ENCODE measurements at places on chromosomes 2 and 18. TPM values are rescaled to one million over a fixed set of nuclear protein-coding genes. Genes with fewer than 3 reads are reported as not detected.

- H3K4me3 ChIP-seq, result no peak overlapping the region
- no peak overlapping the region for H3K27ac ChIP-seq
- peaks cover 2% of the 10 kb centered on the region for H3K27me3 ChIP-seq
- no peaks in the 10 kb centered on the region for H3K36me3 ChIP-seq
- no peaks in the 10 kb centered on the region for H3K4me1 ChIP-seq
- DNase-seq, result no peak
Measured at GRCh38 chr2:75019790-75020189, 61.3 kb downstream of the POLE4 start.

DNA sequence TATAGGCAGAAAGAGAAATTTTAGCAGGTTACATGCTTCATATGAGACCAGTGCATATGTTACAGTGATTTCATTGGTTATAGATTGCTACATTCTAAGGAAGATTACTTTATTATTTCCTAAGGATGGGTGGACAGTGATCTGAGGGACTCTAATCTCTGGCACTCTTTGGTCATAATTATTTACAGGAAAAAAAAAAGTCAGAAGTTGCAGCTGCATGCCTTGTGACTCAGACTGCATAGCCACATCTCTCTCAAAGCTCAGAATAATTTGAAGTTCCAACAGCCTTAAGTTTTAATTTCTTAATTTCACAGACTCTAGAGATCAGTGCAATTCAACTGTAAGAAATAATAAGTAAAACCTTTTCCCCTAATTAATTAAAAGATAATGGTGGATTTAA lies 27.1 kb upstream of the BARD1 start:
- no peak for DNase-seq
- H3K27ac ChIP-seq, result no peak overlapping the region
- no peak overlapping the region for H3K4me3 ChIP-seq
- H3K4me1 ChIP-seq, result no peaks in the 10 kb centered on the region

DNA sequence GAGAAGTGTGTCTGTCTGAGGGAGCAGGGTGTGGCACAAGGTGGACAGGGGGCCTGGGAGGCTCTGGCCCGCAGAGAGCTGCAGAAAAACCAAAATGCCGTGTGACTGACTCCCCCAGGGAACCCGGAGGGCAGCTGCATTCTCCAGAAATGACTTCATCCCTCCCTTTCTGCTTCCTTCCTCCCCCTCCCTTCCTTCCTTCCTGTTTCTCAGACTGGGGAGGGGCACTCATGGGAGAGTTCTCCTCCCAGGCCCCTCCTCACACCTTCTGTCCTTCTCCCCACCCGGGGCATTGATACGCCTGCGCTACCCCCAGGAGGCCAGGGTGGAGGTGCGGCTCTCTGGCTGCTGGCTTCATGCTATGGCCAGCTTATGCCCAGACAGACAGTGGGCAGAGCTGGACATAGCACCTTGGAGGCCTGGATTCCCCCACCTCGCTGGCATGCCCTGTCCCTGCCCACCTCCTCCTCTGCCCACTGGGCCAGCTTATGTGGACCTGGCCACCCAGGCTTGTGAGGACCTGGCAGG lies 8.2 kb upstream of the GPR17 start:
- peak overlapping the region; percentile 59 for H3K27ac ChIP-seq
- no peak for DNase-seq
- no peaks in the 10 kb centered on the region for H3K36me3 ChIP-seq
- peaks cover 21% of the 10 kb centered on the region for H3K4me1 ChIP-seq

GRCh38 chr2:128805237-128805636 lies 486.6 kb upstream of the HS6ST1 start:
- H3K4me3 ChIP-seq, result no peak overlapping the region
- DNase-seq, result peak; percentile 11
- H3K27me3 ChIP-seq, result peaks cover 3% of the 10 kb centered on the region
- no peaks in the 10 kb centered on the region for H3K4me1 ChIP-seq
- H3K36me3 ChIP-seq, result no peaks in the 10 kb centered on the region
- H3K27ac ChIP-seq, result no peak overlapping the region

- no peak overlapping the region for H3K4me3 ChIP-seq
- H3K27ac ChIP-seq, result no peak overlapping the region
Measured at GRCh38 chr18:39184176-39184575, 1618.6 kb upstream of the CELF4 start.

DNA sequence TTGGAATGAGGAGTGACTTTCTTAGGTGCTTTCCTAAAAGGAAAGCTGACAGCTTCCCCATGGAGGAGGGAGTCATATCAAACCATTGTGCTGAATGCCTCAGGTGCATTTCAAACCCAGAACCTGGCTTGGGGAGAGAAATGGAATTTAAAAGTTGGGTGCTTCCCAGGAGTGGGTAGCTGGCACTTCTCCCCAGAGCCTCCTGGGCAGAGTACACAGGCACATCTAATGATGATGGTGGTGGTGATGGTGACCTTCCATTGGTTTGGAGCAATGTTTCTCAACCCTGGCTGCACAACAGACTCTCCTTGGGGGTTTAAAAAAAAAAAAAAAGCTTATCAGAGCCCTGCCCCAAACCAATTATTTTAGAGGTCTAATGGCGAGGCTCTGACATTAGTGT lies 8.3 kb downstream of the FOSL2 start:
- DNase-seq, result no peak
- H3K27ac ChIP-seq, result no peak overlapping the region
- H3K27me3 ChIP-seq, result no peaks in the 10 kb centered on the region
- no peak overlapping the region for H3K4me3 ChIP-seq
- H3K4me1 ChIP-seq, result peaks cover 70% of the 10 kb centered on the region
- H3K36me3 ChIP-seq, result peaks cover 47% of the 10 kb centered on the region

DNA sequence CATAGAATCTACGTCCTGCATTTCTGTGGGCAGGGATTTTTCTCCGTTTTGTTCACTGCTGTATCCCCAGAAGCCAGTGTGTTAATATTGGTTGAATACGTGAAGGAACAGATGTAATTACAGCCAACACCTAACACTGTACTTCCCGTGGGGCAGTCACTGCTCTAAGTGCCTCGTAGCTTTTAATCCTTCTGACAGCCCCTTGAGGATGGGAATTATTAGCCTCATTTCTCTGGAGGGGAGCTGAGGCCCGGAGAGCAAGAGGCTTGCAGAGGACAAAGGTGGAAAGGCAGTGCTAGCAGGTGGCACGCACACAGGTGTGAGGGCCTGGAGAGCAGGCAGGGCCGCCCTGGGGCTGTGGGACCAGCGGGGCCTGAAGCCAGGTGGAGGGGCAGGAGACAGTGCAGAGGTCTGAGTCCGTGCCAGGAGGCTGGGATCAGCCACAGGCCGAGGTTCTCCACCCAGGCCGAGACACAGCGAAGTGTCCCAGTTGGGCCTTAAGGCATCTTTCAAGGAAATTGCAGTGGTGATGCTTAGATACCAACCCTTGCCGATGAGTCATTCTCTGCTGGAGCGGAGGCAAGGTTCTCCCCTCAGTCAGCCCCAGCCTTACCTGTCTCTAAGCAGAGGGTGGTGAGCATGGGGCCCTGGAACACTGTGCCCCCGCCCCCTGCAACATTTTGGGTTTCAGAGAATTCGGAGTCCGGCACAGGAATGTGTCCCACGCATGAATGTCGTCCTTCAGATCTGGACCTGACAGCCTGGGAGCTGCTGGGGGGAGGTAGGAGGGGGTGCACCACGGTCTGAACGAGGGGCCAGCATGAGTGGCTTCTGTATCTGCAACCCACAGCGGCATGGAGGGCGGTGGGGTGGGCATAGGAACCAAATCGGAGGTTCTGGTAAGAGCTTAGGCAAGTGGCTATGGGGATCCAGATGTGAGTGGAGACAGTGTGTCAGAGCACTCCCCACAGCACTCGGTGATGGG lies 122.6 kb downstream of the GBX2 start:
- no peak for DNase-seq
- H3K4me1 ChIP-seq, result peaks cover 8% of the 10 kb centered on the region
- H3K27ac ChIP-seq, result no peak overlapping the region

GRCh38 chr18:54606835-54607212 lies 15.8 kb downstream of the DYNAP start:
- H3K4me3 ChIP-seq, result no peak overlapping the region
- no peaks in the 10 kb centered on the region for H3K27me3 ChIP-seq
- DNase-seq, result no peak
- no peak overlapping the region for H3K27ac ChIP-seq
- H3K36me3 ChIP-seq, result no peaks in the 10 kb centered on the region

DNA sequence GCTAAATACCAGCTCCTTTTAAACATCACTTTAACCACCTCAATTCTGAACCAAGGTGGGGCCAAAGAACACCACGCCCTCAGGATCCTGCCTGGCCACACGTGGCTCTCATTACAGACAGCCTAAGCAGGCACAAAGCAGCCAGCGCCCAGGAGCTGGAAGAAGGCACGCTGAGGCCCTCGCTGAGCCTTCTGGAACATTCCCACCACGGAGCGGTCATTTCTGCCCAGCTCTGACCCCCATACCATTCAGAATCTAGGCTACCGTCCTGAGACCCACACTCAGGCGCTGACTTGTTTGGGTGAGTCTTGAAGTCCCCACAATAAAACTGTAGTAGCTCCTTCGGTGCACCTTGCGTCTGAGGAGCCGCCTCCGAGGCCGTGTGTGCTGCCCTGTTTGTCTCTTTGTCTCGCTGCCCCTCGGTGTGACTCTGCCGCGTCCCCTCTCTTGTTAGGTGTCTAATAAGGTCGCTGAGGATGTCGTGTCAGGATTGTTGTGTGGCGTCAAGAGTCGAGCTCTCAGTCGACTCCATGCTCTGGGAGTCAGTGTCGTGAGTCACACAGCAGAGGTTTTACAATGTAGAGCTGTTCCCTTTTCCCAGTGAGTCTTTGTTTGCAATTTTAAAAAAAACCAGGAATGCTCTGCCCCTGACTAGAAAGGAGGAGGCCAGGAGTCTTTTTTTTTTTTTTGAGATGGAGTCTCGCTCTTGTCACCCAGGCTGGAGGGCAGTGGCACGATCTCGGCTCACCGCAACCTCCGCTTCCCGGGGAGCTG lies 242.4 kb downstream of the KLHL29 start:
- H3K27me3 ChIP-seq, result peaks cover 4% of the 10 kb centered on the region
- no peaks in the 10 kb centered on the region for H3K36me3 ChIP-seq
- no peaks in the 10 kb centered on the region for H3K4me1 ChIP-seq
- no peak overlapping the region for H3K27ac ChIP-seq
- no peak for DNase-seq

DNA sequence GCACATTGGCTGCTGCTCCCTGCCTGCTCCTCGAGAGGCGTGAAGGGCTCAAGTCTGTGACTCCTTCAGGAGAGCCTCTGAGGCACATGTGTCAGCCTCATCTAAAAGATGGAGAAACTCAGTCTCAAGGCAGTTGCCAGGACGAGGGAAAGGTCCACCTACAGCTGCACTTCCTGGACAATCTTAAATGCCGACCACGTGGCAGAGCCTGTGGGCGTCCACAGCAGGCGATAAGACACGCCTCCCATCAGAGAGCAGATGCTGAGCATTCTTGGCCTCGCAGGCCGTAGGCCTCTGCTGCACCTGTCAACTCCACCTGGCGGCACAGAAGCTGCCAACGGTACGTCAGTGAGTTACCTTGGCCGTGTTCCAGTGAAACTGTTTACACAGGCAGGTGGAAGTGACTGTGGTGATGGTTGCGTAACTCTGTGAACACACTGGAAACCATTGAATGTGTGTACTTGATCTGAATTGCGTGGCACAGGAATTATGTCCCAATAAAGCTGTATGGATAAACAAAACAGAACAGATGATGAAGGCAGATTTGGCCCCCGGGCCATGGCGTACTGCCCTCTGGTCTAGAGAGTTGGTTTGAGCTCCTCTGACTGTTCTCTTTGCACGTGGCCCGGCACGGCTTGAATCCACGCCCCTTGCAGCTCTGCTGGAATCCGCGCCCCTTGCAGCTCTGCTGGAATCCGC lies 114.5 kb downstream of the RNF144A start:
- no peak overlapping the region for H3K4me3 ChIP-seq
- no peaks in the 10 kb centered on the region for H3K27me3 ChIP-seq
- H3K4me1 ChIP-seq, result no peaks in the 10 kb centered on the region
- no peak for DNase-seq

DNA sequence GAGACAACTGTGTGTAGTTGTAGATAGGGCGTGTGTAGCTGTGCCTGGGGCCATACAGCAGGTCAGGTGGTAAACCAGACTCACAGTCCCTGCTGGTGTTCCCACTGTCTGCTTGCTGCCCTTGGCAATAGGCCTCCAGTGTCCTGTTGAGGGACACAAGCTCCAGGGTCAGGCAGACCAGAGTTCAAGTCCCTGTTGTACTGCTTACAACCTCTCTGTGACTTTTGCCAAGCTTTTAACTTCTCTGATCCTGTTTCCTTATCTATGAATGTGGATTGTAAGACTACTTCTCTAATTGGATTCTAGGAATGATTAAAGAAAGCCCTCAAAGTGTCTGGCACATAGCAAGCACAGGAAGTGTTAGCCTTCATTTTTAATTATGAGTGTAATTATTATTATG lies 68.6 kb downstream of the MERTK start:
- H3K4me3 ChIP-seq, result no peak overlapping the region
- no peak for DNase-seq
- no peaks in the 10 kb centered on the region for H3K36me3 ChIP-seq
- no peaks in the 10 kb centered on the region for H3K4me1 ChIP-seq
- H3K27ac ChIP-seq, result no peak overlapping the region

DNA sequence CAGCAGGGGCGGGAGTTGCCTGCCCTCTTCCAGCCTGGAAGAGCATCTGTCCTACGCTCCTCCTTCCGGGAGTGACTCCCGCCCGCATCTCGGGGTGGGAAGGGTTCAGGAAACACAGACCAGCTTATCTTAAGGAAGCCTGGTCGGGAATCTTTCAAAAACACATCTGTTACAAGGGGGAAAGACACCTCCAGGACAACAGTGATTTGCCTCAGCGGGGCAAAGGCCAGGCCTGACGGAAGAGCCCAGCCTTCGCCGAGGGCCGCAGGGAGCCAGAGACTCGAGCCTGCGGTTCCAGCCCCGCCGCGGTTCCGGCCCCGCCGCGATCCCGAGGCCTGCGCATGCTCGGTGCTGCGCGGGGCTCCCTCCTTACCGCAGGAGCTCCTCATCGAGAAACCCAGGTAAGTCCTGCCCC lies 38.1 kb upstream of the TGIF1 start:
- no peak for DNase-seq
- peaks cover 9% of the 10 kb centered on the region for H3K4me1 ChIP-seq
- H3K36me3 ChIP-seq, result no peaks in the 10 kb centered on the region
- no peaks in the 10 kb centered on the region for H3K27me3 ChIP-seq
- H3K27ac ChIP-seq, result no peak overlapping the region

- no peak for DNase-seq
- H3K4me3 ChIP-seq, result no peak overlapping the region
- no peaks in the 10 kb centered on the region for H3K4me1 ChIP-seq
- H3K36me3 ChIP-seq, result no peaks in the 10 kb centered on the region
Measured at GRCh38 chr18:923144-923866, 18.6 kb downstream of the ADCYAP1 start.

DNA sequence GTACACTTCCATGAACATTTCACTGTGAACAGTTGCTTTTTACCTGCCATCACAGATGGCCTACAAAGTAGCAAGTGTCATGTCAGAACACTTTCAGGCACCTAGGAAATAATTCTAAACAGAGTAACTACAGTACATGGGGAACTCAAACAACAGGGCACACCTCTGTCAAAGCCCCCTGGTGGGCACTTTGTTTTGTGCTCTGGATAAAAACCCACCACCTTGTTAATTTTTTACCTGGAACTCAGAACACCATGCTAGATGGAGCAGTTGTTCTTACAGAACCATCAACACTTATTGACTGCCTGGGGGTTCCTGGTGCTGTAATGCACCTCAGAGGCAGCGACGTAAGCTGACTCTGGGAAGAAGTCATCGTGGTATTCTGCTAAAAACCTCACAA lies 2.3 kb downstream of the MSL3B start:
- H3K4me1 ChIP-seq, result peaks cover 25% of the 10 kb centered on the region
- no peak overlapping the region for H3K27ac ChIP-seq
- H3K27me3 ChIP-seq, result peaks cover 12% of the 10 kb centered on the region
- H3K4me3 ChIP-seq, result no peak overlapping the region
- H3K36me3 ChIP-seq, result peaks cover 29% of the 10 kb centered on the region
- DNase-seq, result no peak

Gene CYP26B1
- total RNA-seq, result not detected

Gene KLHL29
- 0.09 TPM for total RNA-seq

Gene ZNF24
- total RNA-seq, result 51.7 TPM

Gene SERPINB7
- total RNA-seq, result not detected

Gene ANO7
- 0.53 TPM for total RNA-seq

Gene DSG4
- not detected for total RNA-seq
